ENCODE measurements at places on chromosomes 5 and 9.

DNA sequence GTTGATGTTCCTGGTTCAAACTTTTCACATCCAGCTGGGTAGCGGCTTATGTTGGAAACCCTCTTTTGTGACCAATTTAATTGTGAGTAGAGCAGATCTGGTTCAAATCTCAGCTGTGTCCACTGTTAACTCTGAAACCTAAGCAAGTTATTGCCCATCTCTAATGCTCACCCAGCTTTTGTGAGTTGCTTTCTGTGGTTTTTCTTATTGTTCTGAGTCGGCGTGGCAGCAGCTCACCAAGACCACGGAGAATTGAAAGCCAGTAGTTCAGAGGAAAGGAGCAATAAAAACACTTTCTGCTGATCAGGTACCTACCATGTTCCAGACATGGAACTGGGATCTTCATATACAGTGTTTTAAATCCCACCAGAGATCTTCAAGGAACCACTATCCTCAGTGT, 114.4 kb downstream of the DOCK2 start:
- no peak for DNase-seq

DNA sequence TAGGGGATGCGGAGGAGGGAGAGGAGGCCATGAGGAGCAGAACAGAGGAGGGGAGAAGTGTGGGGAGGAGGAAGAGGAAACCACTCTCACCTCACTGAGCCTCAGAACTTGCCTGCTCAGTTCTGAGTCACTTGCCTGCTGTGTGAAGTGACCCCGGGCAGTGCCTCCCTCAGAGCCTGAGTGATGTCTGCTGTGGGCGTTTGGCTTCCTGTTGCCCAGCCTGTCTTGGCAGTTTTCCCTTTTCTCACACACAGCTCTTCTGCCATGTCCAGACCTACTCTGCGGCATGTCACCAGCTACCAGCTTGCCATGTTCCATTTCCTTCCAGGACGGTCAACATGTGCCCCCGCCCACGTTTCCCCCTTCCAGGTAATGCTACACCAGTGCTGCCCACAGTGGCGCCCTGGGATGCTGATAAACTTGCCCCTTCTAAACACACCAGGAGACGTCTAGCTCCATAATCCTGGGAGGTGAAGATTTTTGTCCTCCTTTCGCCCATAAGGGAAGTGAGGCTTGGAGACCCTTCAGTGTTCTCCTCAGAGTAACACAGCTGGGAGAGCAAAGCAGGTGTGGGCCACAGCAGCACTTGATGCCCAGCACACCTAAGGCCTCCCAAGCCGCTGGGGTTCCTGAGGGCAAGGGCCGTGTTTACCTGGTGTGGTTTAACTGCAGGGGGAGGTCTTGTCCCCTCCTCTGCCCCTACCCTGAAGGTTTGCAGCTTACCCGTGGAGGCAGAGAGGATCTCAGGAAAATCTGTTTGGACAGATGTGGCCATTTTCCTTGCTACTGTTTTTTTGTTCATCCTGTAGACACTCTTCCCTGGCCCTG, 63.8 kb upstream of the RNF130 start:
- DNase-seq = no peak

GRCh38 chr5:157059093-157059539, at the start of gene HAVCR1:
HAVCR1 (minus strand) TSS chr5:157059116; CDS start chr5:157057943, 1,173 bp downstream.
- no peak for DNase-seq

GRCh38 chr5:14299666-14300065, 156.5 kb downstream of the TRIO start:
- no peak for DNase-seq

DNA sequence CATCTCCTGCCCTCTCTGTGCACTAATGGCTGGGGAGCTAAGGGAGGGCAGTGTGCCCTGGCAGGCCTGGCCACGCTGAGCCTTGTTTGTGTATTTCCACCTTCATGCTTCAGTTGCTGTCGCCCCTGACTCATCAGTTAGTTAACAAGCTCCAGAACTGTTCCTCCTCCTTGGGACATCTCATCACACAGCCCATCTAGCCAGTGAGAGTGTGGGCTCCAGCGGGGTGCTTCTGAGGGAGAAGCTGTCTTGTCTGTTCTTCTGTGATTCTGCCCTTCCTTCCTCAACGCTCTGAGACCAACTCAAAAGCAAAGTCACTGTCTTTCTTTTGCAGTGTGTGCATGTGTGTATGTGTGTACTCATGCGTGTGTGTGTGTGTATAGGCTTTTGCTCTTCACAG, 58.3 kb upstream of the CPEB4 start:
- DNase-seq = no peak

GRCh38 chr9:93671020-93671338, 94.6 kb downstream of the PHF2 start:
- no peak for DNase-seq

- DNase-seq = no peak
Observed at GRCh38 chr5:145739843-145740242, 95.3 kb downstream of the PRELID2 start.

GRCh38 chr9:81848472-81848871, 79.8 kb upstream of the SPATA31D4 start:
- no peak for DNase-seq

DNA sequence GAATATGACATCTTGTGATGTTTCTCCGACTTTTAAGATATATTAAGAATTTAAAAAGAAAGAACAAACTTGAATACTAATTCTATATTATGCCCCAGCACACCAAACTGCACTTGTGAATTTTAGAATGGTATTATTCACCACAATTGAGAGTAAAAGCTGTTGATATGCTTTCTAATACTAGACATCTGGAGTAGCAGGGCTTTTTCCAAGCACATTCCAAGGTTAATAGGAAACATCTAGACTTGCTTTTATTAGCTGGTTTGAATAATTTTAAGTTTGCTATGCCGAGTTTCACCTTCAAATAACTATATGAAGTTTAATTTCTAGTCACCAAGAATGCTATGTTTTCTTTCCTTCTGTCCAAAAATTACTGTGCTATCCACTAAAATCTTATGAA, 13.5 kb downstream of the NREP start:
- DNase-seq = no peak
